Stomach (tissue), 19 donors: ENCODE measurements at places on chromosomes 16 and 17. TPM values are rescaled to one million over a fixed set of nuclear protein-coding genes. Genes with fewer than 3 reads are reported as not detected.

GRCh38 chr17:76844846-76845245, 23.4 kb upstream of the MGAT5B start:
- DNase-seq = no peak

DNA sequence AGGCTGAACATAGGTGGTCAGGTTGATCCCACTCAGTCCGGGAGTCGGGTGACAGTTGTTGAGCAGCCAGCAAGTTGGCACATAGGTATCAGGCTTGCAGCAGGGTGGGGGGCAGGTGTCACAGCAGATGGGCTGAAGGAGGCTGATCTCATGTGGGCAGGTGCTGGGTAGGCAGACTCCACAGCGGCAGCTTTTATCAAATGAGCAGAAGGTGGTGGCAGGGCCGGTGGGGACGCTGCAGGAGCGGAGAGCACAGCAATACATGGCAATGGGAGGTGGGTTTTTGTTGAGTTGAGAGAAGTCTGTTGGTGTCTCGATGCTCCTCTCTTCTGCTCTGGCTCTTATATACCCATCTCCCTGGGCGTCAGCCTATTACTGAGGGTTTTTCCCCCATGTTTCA, at the start of gene KRTAP3-1:
KRTAP3-1 (minus strand) TSS at position 318 of the 400 bp plus-strand sequence; CDS start at position 264, 54 bp downstream.
- peak; percentile 10 for DNase-seq

DNA sequence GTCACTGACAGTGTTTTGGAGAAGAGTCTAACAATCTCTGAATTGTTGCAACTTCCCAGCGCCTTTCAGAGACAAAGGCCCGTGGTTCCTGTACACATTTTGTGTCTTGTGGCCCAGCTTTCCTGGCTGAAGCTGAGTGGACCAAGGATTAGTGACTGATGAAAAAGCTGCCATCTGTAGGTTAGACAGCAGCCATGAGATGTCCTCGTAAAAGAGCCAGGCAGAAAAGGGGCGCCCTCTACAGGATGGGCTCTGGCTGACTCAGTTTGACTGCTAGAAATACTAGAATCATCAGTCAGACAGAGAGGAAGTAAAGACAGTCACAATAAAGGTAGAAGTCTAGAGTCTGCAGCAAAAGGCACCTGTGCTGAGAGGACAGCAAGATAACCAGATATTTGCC, 26.5 kb upstream of the NF1 start:
- DNase-seq = peak; percentile 35

GRCh38 chr16:5309946-5310611, 212.5 kb upstream of the EEF2KMT start:
- DNase-seq = no peak

DNA sequence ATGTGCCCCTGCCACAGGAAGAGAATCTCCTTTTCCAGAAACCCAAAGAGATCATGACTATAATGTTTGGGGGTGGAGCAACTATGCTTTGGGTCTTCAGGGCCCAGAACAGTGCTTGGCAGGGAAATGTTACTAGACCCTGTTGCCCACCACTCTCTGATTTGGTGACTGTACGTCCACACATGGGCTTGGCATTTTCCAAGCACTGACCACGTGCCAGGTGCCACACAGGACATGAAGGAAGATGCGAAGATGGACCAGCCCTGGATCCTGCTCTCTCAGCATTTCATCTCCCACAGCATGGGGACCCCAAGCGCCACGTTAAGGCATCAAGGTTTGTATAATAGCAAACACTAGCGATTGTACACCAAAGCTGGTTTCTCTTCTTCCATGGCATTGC, 50.1 kb downstream of the GSG1L start:
- no peak for DNase-seq

DNA sequence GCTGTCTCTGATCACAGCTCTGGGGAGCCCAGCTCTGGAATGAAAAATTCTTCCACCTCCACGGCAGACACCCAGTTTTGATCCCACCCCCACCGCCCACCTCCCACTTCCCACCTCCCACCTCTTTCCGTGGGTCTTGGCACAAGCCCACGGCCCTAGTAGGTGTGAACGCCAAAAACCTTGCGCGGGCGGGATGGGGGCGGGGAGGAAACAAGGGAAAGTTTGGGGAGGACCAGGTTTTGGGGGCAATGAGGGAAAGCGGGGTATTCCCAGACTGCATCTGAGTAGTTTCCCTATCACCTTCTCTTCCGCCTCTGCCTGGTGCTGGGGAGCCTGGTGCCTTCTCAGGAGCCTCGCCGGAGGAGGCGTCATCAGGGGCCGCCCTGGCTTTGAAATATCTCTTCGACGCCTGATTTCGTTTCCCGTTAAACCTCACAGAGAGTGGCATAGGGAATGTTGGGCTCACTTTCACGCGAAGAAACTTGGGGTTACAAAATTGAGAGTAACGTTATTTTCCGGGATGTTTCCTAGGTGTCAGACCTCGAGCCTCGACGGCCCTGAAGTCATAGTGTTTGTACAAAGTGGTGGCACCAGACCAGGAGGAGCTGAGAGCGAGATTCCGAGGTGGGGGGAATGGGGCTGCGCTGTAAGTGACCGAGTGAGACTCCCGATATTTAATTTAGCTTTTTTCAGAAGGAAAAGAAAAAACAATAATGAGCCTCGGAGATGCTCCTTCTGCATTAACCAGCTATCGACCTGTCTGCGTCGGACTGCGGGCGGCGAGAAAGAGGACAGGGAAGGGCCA, 1.6 kb upstream of the IRX3 start:
- DNase-seq = no peak

DNA sequence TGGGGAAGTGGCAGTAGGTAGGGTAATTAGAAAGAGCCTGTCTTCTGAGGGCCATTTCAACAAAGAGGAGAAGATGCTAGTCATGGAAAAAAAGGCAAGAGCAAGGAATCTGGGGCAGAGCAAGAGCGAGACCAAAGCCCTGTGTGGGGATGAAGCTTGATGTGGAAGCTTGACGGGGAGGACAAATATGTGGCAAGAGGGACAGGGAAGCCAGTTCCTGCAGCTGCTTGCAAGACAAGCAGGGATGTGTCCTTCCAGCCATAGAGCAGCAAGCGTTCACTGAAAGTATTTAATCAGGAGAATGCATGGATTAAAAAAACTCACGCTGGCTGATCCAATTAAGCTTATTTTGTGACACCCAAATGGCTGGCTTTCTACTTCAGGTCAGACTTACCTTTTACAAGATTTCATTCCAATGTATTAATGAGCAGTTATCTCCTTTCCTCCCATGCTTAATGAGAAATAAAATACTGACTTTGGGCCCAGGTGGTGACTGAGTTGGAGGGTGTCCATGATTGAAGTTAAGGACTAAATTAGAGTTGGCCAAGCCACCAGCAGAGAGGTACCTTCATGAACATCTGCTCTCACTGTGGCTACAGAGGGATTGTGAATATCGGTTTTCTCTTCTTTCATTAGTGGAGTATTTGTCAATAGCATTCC, 76.8 kb downstream of the ABCA8 start:
- no peak for DNase-seq

DNA sequence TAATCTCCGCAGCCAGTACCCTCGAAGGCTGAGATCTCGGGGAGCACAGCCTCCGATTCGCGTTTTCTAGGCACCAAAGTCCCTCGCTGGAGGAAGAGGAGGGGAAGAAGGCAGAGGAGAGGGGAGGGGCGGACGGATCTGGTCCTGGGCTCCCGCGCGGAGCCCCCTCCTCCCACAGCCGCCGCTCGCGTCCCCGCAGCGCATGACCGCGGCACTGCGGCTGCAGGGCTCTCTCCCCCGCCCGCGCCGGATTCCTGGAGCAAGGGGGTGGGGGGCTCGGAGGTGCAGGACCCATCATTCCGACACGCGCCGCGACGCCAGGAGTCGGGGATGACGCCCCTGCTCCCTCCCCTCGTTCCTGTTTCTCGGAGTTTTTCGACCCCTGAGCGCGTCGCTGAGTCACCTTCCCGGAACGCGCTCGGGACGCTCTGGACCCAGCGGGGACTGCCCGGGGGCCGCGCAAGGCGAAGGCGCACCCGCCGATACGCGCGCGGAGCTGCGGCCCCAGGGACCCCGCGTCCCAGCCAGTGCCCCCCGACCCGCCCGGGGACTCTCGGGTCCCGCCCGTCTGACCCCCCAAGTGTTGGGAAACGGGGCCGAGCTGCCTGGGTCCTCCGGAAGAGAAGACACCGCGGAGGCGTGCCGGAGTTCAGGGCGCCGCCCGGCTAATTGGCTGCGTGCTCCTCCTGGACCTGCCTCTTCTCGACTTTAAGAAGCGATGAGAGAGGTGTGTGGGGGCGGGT, 1.4 kb upstream of the SPHK1 start:
- peak; percentile 50 for DNase-seq

GRCh38 chr17:58328195-58329034, at the start of gene TSPOAP1:
TSPOAP1 (minus strand) TSS chr17:58328795; CDS start chr17:58327920, 875 bp downstream.
- no peak for DNase-seq

GRCh38 chr17:36778448-36778847, 158.8 kb upstream of the LHX1 start:
- no peak for DNase-seq

DNA sequence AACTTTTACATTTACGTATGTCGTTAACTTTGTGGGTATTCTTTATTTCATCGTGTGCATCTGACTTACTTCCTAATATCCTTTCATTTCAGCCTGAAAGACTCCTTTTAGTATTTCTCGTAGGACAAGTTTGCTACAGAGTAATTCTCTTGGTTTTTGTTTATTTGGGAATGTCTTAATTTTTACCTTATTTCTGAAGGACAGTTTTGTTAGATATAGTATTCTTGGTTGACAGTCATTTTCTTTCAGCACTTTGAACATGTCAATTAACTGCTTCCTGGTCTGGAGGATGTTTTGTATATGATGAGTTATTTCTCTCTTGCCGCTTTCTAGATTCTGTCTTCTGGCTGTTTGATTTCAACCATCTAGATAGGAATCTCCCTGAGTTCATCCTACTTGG, 109.2 kb upstream of the NACA2 start:
- DNase-seq = no peak

GRCh38 chr16:66115373-66115772, 251.1 kb upstream of the CDH5 start:
- no peak for DNase-seq

- DNase-seq = peak; percentile 53
These were observed 2.2 kb downstream of the SLC12A3 start for GRCh38 chr16:56866955-56867830.

DNA sequence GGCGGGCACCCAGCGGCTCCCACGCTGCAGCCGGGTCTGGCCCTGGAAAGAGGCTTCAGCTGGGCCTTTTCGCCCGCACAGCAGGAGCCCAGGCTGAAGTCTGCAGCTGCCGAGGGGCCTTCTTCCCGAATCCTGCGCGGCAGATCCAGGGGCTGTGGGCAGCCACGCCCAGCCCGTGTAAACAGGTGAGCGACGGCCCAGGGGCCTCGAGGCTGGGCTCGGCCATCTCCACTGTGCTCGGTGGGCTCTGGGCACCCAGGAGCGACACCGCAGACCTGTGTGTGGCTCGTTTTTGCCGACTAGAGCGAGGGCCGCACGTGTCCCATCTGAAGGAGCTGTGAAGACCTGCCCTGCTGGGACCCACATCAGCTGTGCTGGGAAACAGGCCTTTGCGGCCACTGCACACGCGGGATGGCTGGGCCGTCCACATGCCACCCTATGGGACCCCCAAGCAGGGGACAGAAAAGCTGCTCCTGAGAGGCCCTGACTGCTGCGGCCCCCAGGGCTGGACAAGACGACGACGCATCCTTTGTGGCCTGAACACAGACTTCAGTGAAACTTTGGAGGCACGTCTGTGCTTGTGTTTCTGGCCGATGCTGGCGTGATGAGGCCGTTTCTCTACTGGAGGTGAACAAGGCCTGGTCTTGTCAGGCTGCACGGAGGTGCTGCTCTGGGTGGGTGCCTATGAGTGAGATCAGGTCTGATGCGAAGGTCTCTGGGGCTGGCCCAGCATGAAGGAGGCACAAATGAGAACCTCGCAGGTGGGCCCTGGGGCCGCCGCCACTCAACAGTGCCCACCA, 5.2 kb upstream of the APRT start:
- no peak for DNase-seq

- DNase-seq = no peak
These were observed 19.2 kb downstream of the CCDC40 start for GRCh38 chr17:80055597-80055996.

- peak; percentile 89 for DNase-seq
These were observed 22.1 kb upstream of the SPNS2 start for GRCh38 chr17:4476511-4477070.

DNA sequence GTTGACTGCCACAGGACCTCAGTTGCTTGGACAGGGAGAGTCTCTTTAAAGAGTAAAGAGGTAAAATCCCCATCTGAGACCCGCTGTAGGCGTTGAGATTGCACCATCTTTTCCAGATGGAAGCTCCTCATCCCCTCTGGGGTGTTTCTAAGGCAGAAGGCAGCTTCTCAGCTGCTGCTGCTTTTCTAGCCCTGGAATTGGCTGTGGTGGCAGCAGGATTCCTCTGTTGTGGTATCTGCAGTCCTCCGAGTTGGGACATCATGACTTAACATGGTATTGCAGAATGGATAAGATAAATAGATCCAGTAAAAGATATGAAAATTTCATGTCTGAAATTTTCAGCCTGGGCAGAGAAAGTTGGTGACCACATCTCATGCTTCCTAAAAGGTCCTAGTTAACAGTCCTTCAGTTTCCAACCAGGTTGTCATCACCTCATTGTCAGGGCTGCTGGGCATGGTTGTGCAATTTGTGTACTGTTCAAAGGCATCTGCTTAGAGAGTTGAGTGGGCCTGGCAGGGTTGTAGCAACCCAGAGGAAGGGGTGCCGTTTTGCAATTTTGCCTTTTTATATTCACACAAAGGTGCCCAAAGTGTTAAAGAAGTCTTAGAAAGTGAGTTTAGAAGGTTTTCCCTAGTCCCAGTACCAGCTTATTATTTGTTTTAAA, 150.4 kb downstream of the SPECC1 start:
- no peak for DNase-seq

Gene HS3ST3A1
- 10.7 TPM for total RNA-seq

Gene TLCD3B
- 0.92 TPM for total RNA-seq

Gene SPNS2
- 27.7 TPM for total RNA-seq

Gene HSDL1
- 10.5 TPM for total RNA-seq

Gene DNAAF8
- total RNA-seq = not detected

Gene NT5C3B
- 67.1 TPM for total RNA-seq

Gene MYLK3
- total RNA-seq = not detected

Gene CCL8
- total RNA-seq = not detected

Gene ITGB3
- total RNA-seq = 21.0 TPM

Gene TEX14
- not detected for total RNA-seq

Gene DBF4B
- 2.2 TPM for total RNA-seq

Gene KRTAP17-1
- not detected for total RNA-seq

Gene CAVIN1
- 162 TPM for total RNA-seq

Gene SPN
- total RNA-seq = 9.4 TPM
